ENCODE measurements at places on chromosomes 12 and 14.

DNA sequence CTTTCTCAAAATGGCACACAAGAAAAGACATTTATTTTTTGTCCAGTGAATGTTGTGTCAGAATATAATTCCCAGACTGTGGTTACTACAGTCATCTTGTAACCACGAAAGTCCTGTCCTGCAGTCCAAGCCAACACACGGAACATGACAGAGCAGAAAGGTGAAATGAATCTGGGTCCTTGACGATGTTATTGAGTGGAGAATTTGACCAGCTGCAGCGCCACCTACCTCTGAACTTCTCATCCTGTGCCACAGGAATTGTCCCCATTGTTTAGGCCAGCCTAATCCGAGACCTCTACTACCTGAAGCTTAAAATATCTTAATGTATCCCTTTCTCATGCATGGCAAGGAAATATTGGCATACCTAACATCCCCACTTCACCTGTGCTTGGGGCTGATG is 64.1 kb upstream of the OTX2 start:
- no peak for DNase-seq

GRCh38 chr12:97680751-97681150 is 218.1 kb downstream of the RMST start:
- no peak for DNase-seq

DNA sequence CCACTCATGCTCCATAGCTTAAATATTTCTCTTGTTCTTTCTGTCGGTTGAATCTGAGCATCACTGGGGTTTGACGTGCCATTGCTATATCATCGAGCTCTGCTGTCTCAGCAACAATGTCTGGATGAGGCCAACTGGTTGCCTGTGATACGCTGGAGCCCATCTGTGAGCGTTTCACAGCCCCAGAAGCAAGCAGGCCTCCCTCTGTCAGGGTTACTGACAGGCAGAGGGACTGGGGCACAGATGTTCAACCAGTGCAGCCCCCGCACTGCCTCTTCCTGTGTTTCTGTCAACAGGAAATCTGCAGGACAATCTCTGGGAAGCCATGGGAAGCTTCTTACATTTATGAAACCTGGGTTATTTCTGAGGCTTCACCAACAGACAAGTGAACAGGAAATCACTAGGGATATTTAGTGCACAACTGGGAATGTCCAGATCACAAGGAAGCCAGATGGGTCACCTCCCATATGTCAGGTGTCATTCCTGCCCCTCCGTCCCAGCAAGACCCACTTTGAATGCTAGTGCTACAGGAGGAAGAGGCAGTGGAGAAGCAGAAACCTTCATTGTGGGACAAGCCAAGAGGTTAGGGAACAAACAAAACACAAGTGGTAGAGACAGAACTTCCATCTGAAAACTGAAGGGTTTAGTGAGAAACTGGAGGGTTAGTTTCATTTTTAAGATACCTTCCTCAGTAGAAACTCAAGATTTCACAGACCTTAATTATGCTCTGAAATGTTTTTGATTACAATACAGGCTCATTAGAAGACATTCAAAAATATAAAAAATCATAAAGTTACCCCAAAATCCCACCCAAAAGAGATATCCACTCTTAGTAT is 24.1 kb downstream of the DMAC2L start:
- DNase-seq, result peak; percentile 72

DNA sequence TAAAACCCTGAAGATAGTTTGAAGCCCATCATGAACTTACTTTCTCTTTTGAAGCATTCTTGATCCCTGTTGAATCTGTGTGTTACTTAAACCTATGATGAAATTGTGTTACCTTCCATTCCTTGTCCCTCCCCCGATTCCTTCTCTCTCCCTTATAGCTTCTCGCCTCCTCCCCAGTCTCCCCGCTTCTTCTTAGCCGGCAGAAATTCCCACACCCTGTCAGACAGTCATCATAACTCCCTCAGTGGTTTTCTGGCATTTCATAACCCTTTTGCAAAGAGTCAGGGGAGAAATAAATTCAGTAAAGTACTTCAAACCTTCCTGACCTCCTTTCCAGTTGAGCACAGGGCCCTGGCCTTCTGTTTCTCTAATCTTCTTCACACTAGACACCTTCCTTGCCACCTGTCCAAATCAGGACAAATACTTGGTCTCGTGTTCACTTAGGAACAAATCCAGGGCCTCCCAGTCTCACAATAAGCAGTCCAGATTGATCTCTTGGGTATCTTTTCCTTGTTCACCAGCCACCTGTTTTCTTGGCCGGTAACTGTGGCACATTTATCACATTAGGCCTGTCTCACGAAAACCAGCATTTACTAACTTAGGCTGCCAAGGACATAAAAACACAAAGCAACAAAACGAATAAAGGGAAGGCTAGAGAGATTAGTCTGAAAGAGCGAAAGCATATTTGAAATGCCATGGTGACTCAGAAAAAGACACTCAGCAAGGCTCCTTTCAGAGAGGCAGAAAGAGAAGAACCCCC is 355.9 kb downstream of the TMTC2 start:
- no peak for DNase-seq

GRCh38 chr12:90574676-90575075 is 380.3 kb downstream of the CCER1 start:
- no peak for DNase-seq

DNA sequence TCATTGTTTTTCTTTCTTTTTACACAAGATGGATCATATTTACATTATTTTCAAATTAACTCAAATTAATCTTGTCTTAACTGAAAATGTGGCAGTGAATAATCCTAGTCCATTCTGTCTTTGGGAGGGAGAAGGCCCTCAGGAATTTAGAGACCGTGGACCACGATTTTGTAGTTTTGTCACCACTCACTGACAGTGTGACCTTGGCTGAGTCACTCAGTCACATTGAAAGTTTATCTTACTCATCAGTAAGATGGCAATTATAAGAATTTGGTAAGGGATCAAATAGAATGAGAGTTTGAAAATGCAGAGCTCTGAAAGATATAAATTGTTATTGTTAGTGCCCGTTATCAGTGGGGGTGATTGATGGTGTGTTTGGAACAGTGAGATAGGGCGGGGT is 16.4 kb downstream of the FOXJ2 start:
- DNase-seq, result no peak

- DNase-seq, result no peak
Measured at GRCh38 chr12:77377116-77377515, 311.7 kb upstream of the E2F7 start.

- DNase-seq, result no peak
Measured at GRCh38 chr14:96588410-96589257, 86.5 kb downstream of the PAPOLA start.

DNA sequence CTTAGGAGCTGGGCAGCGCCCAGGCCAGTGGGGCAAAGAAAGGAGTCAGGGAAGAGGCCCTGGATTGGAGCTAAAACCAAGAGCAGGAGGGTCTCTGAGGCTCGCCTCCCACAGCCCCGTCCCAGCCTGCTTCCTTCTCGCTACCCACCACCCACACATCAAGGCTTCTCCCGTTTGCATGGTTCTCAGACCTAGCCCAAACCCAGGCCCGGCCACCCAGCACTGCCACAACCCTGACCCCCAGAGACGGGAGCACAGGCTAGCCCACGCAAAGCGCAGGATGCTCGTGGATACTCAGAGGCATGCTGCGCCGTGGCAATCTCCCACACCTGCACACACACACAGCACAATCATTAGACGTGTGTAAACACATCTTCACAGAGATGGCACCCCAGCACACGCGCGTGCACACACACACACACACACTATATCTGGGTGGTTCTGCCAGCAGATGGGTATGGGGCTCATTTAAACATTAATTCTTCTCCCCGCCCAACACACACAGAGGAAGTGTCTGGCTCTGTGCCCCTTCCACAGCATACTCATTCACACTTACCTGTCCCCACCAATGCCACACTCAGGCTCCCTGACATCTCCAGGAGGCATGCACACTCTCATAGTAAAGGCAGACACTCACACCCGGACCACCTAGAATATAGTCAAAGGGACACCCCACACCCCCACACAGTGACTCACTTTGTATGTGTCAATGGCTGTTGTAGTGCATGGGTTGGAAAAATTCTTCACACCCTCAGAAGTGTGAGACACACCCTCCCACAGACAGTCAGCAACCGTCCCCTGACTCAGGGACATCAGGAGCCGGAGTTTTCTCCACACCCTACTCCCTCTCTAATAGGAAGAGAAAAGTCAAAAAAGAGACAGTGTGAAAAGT is 1.1 kb downstream of the CARMIL3 start:
- DNase-seq, result no peak

DNA sequence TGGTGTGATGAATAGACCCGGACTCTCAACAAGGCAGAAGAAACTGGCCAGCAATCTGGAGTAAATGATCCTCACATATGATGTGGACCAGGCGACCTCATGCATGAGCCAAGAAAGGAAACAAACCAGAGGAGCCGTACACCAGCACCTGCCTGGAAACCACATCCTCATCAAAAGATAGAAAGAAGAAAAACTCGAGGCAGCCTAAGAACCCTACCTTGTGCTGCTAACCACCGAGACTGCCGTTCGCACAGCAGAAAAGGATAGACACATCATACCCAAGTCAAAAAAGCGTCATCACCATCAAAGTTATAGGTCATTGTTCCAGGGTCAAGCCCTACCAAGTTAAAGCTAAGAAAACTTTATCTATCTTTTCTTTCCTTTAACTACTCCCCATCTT is 66.7 kb downstream of the RESF1 start:
- no peak for DNase-seq

GRCh38 chr14:91245029-91245428 is 525 bp upstream of the GPR68 start:
- DNase-seq, result no peak

DNA sequence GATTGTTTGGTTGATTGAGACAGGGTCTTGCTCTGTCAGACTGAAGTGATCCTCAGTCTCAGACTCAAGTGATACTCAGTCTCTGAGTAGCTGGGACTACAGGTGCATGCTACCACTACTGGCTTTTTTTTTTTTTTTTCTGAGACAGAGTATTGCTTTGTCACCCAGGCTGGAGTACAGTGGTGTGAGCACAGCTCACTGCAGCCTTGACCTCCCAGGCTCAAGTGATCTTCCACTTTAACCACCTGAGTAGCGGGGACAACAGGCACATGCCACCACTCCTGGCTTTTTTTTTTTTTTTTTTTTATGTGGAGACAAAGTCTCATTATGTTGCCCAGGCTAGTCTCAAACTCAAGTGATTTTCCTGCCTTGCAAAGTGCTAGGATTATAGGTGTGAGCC is 31.8 kb downstream of the CPSF2 start:
- no peak for DNase-seq

DNA sequence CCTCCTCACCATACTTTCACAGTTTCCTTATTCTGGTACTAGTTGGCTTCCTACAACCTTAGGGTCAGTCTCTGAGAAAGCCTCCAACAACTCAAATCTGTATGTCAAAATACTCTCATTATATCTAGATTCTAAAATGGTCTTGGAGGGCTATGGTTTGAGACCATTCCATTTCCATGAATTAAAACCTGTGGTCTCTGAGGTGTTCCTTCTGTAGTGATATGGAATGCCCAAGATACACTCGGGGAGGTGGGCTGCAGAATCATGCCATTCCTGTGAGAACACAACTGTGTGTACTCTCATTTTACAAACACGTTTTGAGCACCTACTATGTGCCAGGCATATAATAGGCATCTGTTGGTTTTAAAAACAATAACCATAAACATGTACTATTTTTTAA is 74.0 kb downstream of the FERMT2 start:
- no peak for DNase-seq

DNA sequence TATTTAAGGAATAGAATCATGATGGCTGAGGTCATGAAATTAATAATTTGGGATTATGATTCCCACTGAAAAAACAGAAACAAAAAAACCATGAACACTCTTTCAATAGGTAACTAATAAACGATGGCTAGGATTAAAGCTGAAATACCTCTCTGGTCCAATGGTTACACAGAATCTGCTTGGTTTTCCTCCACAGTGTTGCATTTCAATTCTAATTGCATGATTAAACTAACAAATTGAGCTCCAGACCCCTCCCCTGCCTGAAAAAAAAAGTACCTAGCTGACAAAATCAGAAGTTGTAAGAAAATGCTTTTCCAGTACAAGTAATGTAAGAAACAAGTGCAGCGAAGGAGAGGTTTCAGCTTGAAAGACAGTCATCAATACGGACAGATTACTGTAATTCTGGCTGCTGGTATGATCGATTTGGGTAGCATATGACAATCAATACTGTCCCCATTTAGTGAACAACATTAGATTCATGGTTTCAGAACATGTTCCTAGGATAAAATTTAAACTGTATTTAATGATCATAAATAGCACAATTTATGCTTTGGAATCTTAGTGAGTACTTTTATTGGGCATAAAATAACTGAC is 32.0 kb downstream of the INSM2 start:
- no peak for DNase-seq

- no peak for DNase-seq
Measured at GRCh38 chr14:59394268-59394667, 70.9 kb downstream of the GPR135 start.

DNA sequence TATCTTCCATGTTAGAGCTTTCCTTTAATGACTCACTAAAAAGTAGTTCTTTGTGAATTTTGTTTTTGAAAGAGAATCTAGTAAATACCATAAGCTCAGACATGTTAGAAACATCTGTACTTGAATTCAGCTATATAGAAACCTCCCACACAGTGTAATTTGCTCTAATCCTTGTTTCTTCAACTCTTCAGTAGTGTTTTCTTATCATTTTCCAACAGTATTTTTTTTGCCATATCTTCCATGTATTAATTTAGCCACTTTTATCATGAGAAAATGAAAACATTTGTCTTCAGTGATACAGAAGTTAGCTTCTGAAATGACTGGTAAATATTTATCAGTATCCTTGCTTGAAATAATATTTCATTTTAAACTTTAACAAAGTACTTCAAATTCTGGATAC is 73.6 kb downstream of the ARID2 start:
- DNase-seq, result peak; percentile 20

DNA sequence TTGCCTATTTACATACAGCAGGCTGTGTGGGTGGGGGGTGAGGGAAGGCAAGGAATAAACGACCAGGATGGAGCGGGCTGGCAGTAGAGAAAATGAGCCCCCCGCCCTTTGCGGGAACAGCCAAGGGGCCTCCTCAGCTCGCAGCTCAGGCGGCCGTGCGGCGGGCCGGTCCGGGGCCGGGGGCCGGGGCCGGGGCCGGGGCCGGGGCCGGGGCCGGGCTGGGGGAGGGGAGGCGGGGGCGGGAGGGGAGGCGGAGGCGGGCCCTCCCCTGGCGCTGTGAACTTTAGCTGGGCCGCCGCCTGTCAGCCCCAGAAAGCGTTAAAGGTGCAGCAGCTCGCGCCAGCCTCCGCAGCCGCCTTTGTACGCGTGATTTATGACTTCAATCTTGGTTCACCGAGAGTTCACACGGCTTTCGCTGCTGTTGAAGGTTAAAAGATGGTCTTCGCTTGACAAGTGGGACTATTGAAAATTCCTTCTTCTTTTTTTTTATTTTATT is 28.8 kb downstream of the HOXC4 start:
- no peak for DNase-seq

DNA sequence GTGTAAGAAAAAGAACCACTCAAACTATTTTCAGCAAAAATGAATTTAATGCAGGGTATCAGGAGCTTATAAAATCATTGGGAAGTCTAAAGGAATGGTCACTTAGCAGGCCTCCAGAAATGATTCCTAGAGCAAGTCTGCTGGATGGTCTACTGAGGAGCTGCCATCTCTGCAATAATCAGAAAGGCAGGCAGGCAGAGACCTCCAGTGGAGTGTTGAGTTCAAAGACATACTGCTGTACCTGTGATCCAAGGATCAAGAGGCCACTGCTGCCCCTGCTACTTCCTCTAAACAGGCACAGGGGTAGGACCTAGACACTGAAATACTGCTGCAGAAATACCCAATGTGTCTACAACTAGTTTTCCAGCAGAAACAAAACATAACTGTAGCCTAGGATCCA is 14.5 kb upstream of the KICS2 start:
- DNase-seq, result no peak

GRCh38 chr12:39294715-39295114 is 148.2 kb downstream of the KIF21A start:
- DNase-seq, result no peak

- DNase-seq, result no peak
Measured at GRCh38 chr12:107794451-107794850, 19.9 kb downstream of the ASCL4 start.
